ENCODE measurements at places on chromosomes 6 and 20.

- DNase-seq, result no peak
Measured at GRCh38 chr6:56841751-56842150, 113.2 kb upstream of the BEND6 start.

DNA sequence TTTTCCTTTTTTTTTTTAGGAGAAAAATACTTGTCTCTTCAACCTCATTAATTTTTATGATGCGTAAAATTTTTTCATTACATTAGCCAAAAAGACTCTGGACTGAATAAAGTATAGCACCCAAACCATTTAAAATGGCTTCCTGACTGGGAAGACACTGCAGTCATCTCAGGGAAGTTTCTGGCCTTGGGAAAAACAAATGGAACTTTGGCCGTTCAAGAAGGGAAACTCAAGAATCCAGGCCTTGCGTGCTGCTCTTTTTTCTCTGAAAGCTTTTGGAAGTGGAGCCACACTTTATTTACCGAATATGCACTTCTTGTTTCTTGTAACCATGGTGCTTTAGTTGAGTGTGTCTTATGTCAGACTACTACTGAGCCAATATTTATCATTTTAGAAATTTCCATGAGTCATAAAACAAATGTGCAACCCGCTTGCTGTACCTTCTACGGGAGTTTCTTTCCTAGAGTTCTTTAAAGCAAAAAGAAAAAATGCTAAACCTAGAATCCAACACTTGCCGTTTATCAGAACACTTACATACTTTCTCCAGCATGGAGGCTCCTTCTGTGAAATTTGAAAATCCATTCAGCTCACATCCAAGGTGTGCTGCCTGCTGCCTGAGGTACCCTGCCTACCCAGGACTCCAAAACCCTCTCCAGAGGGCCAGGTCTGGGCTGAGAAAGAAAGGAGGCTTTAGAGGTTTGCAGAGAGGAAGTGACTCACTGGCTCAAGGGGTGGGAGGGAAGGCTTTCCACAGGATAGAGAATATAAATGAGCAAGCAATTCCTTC lies 11.5 kb upstream of the DSTN start:
- DNase-seq, result no peak

DNA sequence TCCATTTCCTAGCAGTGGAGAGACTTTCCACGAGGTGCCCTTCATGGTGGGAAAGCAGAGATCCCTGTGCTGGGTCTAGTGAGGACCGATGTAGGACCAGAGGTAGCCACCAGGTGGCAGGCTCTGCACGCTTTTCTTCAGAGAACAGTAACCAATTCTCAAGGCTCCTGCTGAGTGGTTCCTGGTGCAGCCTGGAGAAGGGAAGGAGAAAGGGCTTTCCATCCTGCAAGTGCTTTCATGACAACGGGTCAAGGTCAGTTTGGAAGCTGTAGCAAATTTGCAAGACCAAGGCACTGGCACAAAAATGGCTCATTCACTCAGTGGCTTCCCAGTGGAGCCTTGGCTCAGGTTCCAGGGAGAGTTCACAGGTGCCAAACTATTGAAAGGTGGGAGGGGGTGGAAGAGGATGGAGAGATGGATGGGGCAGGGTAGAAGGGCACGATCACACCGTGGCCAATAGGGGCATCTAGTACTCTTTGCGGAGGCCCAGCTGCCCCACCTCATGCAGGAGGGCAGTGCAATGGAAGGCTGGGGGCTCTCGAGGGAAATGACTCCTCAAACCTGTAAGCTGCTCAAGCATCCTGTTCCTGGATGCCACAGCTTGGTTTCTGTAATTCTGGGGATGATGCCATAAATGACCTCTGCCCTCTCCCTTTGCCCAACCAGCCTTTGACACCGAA lies 25.5 kb upstream of the KCNK16 start:
- DNase-seq, result peak; percentile 19

DNA sequence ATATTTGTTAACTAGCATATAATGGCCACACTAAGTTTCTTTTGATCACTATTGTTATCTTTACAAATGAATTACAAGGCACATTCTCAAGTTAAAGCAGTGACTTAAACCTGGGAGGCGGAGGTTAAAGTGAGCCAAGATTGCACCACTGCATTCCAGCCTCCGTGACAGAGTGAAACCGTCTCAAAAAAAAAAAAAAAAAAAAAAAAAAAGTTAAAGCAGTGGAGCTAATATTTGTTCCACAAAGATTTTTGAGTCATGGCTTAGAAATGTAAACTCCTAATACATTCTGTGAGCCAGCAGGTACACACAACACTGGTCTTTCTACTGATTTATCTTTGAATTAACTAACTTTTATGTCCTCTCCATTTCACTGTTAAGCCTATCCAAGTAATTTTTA lies 221.7 kb upstream of the HTR1E start:
- no peak for DNase-seq

GRCh38 chr20:59782986-59783640 lies 150.3 kb downstream of the SYCP2 start:
- DNase-seq, result no peak

DNA sequence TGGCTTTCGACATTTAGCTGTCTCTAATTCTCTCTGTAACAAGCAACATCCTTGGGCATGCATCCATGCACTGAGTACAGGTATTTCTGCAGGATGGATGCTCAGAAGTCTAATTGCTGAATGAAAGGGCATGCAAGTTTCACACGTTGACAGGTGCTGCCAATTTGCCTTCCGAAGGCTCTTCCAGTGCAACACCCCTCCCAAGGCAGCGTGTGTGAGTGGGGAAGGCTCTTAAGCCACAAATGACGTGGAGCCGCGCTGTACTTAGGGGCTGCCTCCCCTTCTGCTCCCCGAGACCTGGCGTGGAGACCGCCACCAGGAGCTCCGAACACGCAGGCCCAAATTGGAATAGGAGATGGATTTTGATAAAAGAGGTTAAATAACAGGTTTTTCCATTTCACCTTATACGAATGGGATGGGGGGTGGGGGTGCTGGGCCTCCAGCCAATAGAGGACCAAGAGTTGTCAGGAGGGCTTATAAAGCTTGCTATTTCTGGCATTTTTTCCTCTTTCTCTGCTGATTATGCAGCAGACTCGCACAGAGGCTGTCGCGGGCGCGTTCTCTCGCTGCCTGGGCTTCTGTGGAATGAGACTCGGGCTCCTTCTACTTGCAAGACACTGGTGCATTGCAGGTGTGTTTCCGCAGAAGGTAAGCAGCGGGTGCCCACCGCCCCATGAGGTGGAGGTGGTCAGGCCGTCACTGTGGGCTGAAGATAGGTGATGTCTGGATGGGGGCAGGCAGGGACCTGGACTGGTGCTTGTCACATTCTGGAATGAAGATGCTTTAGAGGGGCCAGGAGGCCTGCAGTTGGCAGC lies 30.9 kb downstream of the TOX2 start:
- DNase-seq, result no peak

GRCh38 chr6:156925718-156926607 lies 148.8 kb downstream of the ARID1B start:
- no peak for DNase-seq

- DNase-seq, result no peak
Measured at GRCh38 chr20:8344631-8345030, 212.6 kb downstream of the PLCB1 start.

DNA sequence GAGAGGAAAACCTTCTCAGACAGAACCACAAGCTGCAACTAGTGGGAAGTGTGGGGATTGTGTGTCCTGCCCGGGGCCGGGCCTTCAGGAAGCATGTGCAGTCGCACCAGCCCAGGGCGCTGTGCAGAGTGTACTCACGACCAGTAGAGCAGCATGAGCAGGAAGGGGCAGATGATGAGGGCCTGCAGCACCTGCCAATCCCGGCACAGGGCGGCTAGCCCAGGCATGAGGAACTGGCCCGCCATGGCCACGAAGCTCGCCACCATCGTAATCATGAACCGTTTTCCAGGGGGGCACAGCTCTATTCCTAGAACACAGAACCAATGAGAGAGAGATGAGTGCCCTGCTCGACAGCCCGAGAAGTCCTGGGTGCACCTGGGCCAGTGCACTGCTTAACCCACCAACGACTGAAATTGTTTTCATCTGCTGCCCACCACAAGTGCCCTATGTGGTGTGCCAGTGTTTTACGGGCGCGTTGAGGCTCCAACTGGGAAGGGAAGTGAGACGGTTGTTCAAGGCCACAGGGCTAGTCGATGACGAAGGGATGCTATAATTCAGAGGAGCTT lies 65.0 kb downstream of the PSMG4 start:
- DNase-seq, result no peak

DNA sequence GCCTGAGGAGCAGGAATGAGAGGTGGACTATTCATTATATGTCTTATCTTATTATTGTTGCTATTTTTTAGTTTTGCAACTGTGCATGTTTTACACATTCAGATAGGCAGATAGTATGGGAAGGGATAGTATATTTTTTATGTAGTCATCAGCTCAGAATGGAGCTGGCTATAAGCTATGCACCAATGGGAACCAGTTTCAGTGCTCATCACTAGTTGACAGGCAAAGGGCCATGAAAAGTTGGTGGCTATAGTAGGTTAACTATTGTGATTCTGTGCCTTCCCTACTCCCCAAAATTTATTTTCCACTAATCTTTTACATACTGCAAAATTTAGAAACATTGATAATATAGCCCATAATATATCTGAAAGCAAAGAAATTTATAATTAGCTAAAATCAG lies 5.3 kb upstream of the UBD start:
- DNase-seq, result no peak

DNA sequence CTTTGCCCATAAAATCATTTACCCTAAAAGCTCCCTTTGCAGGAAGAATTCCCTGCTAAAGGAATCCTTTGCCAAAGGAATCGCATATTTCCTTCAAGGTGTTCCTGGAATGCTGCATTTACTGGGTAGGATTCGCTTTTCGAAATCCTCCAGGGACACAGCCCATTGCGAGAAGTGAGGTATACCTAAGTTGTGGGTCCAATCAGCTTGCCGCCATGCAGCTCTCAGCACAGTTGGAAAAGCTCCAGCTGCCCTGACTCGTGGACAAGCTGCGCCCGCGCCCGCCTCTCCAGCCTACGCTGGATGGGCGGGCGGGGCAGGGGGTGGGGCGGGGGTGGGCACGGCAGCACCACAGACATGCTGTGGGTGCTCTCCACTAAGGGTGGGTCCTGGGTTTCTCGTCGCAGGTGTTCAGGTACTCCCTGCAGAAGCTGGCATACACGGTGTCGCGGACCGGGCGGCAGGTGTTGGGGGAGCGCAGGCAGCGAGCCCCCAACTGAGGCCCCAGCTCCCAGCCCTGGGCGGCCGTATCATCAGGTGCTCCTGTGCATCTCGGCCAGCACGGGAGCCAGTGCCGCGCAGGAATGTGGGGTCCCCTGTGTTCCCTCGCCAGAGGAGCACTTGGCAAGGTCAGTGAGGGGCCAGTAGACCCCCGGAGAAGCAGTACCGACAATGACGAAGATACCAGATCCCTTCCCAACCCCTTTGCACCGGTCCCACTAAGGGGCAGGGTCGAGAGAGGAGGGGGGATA lies 1.4 kb downstream of the NNAT start:
- DNase-seq, result no peak

GRCh38 chr20:46977909-46978588 lies 83.4 kb downstream of the EYA2 start:
- no peak for DNase-seq

- no peak for DNase-seq
Measured at GRCh38 chr20:52722926-52723688, 249.1 kb upstream of the TSHZ2 start.

All from stimulated activated CD8-positive, alpha-beta memory T cell treated with anti-CD3 and anti-CD28 coated beads, Interleukin-7, amount 100 ng/mL, for 4 hours (primary cell).